T-helper 17 cell (primary cell): ENCODE measurements at places on chromosomes 2 and 18. TPM values are rescaled to one million over a fixed set of nuclear protein-coding genes. Genes with fewer than 3 reads are reported as not detected.

DNA sequence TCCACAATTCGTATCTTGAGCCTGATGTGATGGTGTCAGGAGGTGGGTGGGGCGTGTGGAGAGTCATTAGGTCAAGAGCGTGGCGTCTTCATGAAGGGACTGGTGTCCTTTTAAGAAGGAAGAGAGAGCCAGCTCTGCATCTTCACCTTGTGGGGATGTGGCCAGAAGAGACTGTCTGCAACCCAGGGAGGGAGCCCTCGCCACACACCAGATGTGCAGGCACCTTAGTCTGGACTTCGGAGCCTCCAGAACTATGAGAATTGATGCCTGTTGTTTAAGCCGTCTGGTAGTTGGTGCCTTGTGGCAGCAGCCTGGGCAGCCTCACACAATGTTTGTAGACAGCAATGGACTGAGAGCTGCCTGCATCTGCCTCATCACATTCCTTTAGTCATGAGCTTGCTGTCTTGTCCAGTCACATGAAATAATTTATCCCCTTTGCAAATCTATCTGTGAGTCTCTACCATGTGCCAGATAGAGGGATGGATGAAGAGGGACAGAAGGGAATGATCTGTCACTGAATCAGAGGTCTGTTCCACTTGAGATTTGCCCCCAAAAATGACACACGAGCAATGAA, 61.0 kb downstream of the MYT1L start:
- no peak for DNase-seq
- H3K27ac ChIP-seq: no peak overlapping the region
- no peaks in the 10 kb centered on the region for H3K4me1 ChIP-seq

GRCh38 chr2:178392215-178392614, 58.8 kb downstream of the PRKRA start:
- H3K4me1 ChIP-seq: peaks cover 6% of the 10 kb centered on the region
- DNase-seq: no peak
- no peak overlapping the region for H3K4me3 ChIP-seq
- no peak overlapping the region for H3K27ac ChIP-seq
- no peaks in the 10 kb centered on the region for H3K36me3 ChIP-seq

DNA sequence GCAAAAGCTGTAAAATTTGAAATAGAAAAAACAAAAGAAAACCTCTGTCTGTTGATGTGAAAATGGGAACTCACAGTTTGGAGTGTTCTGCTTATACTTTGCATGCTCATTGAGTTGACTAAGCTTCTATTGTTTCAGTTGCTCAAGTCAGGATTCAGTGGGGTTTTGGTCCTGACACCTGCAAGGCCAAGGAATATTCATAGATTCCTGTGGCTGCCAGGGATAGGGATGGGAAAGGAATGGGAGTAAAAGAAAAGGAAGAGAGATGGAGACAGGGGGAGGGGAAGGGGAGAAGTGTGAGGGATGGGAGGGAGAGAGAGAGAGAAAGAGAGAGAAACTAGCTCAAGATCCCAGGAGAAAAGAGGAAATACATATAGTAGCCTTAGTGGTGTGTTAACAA, 1.3 kb downstream of the CPS1 start:
- H3K4me3 ChIP-seq: no peak overlapping the region
- H3K27ac ChIP-seq: no peak overlapping the region
- H3K27me3 ChIP-seq: no peaks in the 10 kb centered on the region
- DNase-seq: no peak
- no peaks in the 10 kb centered on the region for H3K36me3 ChIP-seq

GRCh38 chr18:36714476-36714875, 114.3 kb downstream of the TPGS2 start:
- DNase-seq: no peak
- H3K4me1 ChIP-seq: no peaks in the 10 kb centered on the region
- H3K27ac ChIP-seq: no peak overlapping the region
- H3K27me3 ChIP-seq: peaks cover 21% of the 10 kb centered on the region
- H3K36me3 ChIP-seq: no peaks in the 10 kb centered on the region

KLHL30 gene
- not detected for total RNA-seq

DNA sequence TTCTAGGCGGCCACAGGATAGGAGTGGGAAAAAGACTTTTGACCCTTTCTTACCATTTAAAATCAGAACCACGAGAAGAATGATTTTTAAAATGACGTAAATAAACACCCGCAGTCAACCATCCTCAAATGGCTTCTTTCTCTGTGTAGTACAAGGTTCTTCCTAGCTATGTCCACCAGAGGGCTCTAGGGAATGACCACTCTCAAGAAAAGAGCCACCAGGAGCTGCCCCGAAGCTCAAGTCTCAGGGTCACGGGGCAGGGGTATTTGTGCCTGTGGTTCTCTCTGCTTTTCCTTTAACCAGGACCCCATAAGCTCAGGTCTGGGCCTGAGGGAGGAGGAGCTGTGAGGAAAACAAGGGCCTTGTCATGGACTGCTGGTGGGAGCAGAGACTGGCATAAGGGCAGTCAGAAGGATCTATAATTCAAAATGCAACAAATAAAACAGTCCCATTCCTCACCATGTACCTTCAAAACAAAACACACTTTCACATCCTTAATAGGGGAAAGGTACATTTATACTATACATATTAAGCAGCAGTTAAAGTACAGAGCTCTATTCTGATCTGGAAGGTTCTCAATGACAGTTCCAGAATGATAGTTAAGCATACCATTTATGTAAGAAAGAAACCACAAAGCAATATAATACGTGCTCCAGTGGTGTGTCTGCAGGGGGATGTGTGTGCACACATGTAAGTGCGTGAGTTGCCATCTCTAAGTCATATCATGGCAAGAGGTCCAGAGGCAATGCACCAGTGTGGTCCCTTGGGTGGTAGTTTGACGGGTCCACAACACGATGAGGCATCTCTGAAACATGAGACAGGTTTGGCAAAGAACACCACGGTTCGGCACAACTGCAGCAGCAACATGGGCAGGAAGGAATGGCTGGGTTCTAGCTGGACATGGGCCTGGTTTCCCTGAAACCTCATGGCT, 18.6 kb downstream of the LYPD1 start:
- H3K27me3 ChIP-seq: peaks cover 14% of the 10 kb centered on the region
- DNase-seq: no peak
- H3K27ac ChIP-seq: no peak overlapping the region

DLX1 gene
- total RNA-seq: not detected

- no peak for DNase-seq
- no peak overlapping the region for H3K4me3 ChIP-seq
- no peaks in the 10 kb centered on the region for H3K4me1 ChIP-seq
- H3K27ac ChIP-seq: no peak overlapping the region
- peaks cover 2% of the 10 kb centered on the region for H3K36me3 ChIP-seq
These were observed 202.9 kb downstream of the FBXO15 start for GRCh38 chr18:73944715-73945114.

FAM168B gene
- total RNA-seq: 71.2 TPM

ATP6V1C2 gene
- total RNA-seq: not detected

ADD2 gene
- 1.3 TPM for total RNA-seq

GDF7 gene
- total RNA-seq: 0.16 TPM

GRCh38 chr2:147171941-147172340, 672.9 kb upstream of the ACVR2A start:
- no peak for DNase-seq
- H3K4me1 ChIP-seq: peaks cover 6% of the 10 kb centered on the region
- no peak overlapping the region for H3K4me3 ChIP-seq
- H3K27me3 ChIP-seq: no peaks in the 10 kb centered on the region
- H3K27ac ChIP-seq: no peak overlapping the region

GRCh38 chr2:73859721-73860586, 31.2 kb downstream of the STAMBP start:
- H3K36me3 ChIP-seq: peaks cover 22% of the 10 kb centered on the region
- no peak for DNase-seq
- no peak overlapping the region for H3K4me3 ChIP-seq
- H3K4me1 ChIP-seq: no peaks in the 10 kb centered on the region

CCDC178 gene
- not detected for total RNA-seq

- peaks cover 3% of the 10 kb centered on the region for H3K36me3 ChIP-seq
- H3K4me1 ChIP-seq: peaks cover 8% of the 10 kb centered on the region
- H3K27me3 ChIP-seq: peaks cover 20% of the 10 kb centered on the region
- no peak for DNase-seq
- peak overlapping the region; percentile 88 for H3K4me3 ChIP-seq
These were observed 63.9 kb downstream of the NYAP2 start for GRCh38 chr2:225463449-225463848.

DNA sequence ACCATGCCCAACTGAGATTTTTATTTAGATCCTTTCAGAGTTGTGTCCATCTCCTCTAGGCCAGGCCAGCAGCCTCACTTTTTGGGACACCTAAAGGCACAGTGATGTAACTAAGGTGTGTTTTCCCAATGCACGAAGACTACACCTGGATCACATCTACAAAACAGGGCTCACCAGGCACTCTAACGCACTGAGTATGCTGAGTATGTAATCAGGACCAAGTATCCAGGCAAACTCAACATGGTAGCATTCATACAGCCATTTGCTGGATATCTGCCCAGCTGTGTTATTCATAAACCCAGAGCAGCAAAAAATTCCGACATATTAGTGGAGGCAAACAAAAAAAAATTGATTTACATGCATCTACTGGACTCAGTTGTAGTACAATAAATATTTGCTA, 33.8 kb downstream of the LPIN2 start:
- no peaks in the 10 kb centered on the region for H3K27me3 ChIP-seq
- H3K4me3 ChIP-seq: peak overlapping the region; percentile 93
- peaks cover 57% of the 10 kb centered on the region for H3K4me1 ChIP-seq
- DNase-seq: no peak

GRCh38 chr2:240685771-240686371, 3.2 kb upstream of the AQP12B start:
- H3K36me3 ChIP-seq: no peaks in the 10 kb centered on the region
- DNase-seq: no peak
- H3K4me3 ChIP-seq: no peak overlapping the region
- H3K27ac ChIP-seq: no peak overlapping the region

- H3K27me3 ChIP-seq: peaks cover 83% of the 10 kb centered on the region
- peaks cover 4% of the 10 kb centered on the region for H3K4me1 ChIP-seq
- H3K36me3 ChIP-seq: peaks cover 8% of the 10 kb centered on the region
- no peak overlapping the region for H3K4me3 ChIP-seq
- no peak for DNase-seq
These were observed 11.1 kb downstream of the ONECUT2 start for GRCh38 chr18:57446322-57446721.

DNA sequence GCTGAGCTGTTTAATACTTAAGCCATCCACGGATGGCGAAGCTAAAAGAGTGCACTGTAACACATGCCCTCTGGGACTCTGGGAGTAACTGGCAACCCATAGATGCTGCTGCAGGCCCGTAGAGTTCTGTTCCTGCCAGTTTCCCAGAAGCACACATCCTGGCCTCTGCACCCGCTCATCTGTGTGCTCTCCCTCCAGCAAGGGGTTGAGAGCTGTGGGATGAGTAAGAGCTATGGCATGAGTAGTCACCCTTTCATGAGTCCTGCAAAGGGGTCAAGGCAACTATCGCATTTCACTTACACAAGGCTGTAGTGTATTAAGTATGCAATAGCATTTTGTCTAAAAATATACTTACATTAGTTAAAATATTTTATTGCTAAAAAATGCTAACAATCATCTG, 1341.8 kb upstream of the NXPH2 start:
- no peaks in the 10 kb centered on the region for H3K27me3 ChIP-seq
- H3K27ac ChIP-seq: no peak overlapping the region
- no peak for DNase-seq
- no peaks in the 10 kb centered on the region for H3K4me1 ChIP-seq
- H3K4me3 ChIP-seq: no peak overlapping the region

EVA1A gene
- total RNA-seq: not detected

DNA sequence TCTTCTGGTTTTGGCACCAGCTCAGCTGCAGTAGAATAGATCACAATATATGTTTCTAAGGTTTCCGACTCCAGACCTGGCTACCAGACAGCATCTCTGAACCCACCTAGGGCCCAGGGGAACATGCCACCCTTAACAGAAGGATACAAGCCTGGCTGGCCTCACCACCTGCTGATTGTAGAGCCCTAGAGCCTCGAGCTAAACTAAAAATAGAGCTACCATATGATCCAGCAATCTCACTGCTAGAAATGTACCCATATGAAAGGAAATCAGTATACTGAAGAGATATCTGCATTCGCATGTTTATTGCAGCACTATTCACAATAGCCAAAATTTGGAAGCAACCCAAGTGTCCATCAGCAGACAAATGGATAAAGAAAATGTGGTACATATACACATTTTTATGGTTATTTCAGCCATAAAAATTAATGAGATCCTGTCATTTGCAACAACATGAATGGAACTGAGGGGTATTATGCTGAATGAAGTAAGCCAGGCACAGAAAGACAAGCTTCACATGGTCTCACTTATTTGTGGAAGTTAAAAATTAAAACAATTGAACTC, 242.4 kb upstream of the SLC39A10 start:
- no peaks in the 10 kb centered on the region for H3K4me1 ChIP-seq
- no peaks in the 10 kb centered on the region for H3K27me3 ChIP-seq
- peaks cover 2% of the 10 kb centered on the region for H3K36me3 ChIP-seq
- H3K27ac ChIP-seq: no peak overlapping the region
- no peak for DNase-seq

RSAD2 gene
- 4.1 TPM for total RNA-seq

STPG4 gene
- 0.21 TPM for total RNA-seq

LYG1 gene
- 1.8 TPM for total RNA-seq

- H3K4me1 ChIP-seq: no peaks in the 10 kb centered on the region
- H3K27me3 ChIP-seq: peaks cover 8% of the 10 kb centered on the region
- DNase-seq: no peak
- H3K36me3 ChIP-seq: no peaks in the 10 kb centered on the region
- no peak overlapping the region for H3K4me3 ChIP-seq
These were observed 316.9 kb upstream of the REV1 start for GRCh38 chr2:99806758-99807157.

- H3K27ac ChIP-seq: no peak overlapping the region
- DNase-seq: no peak
- H3K36me3 ChIP-seq: no peaks in the 10 kb centered on the region
- peaks cover 13% of the 10 kb centered on the region for H3K27me3 ChIP-seq
These were observed 124.1 kb downstream of the MMADHC start for GRCh38 chr2:149463328-149464002.

DNA sequence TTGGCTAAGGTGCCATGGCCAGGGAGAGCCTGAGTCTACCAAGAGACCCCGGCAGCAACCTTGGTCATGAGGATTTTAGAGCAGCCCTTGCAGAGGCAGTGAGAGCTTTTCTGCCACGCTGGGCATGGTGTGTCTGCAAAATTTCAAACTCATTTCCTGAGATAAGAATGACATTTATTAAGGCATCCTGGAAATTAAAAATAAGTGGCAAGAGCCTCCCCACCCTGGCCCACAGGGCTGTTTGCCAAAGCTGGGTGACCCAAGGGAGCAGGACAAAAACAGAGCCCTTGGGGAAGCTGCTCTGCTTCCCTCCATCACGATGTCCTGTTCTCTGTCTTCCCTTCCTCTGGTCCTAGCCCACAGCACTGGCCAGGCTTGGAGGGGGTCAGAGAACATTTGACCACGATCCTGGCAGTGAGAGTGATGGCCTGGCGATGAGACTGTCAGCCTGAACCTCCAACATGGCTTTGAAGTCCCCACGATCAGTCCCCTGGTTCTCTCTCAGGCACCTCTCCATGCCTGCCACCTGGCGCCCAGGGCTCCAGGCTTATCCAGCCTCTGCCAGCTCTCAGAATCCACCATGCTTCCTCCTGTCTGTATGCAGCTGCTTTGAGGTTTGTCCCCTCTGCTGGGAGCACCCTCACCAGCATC, 68.9 kb upstream of the RMDN2 start:
- H3K27ac ChIP-seq: no peak overlapping the region
- no peaks in the 10 kb centered on the region for H3K27me3 ChIP-seq
- DNase-seq: no peak
- H3K4me1 ChIP-seq: peaks cover 9% of the 10 kb centered on the region
- H3K36me3 ChIP-seq: peaks cover 3% of the 10 kb centered on the region
- H3K4me3 ChIP-seq: no peak overlapping the region

GRCh38 chr18:31677592-31677991, 6.8 kb downstream of the B4GALT6 start:
- DNase-seq: no peak
- no peaks in the 10 kb centered on the region for H3K4me1 ChIP-seq
- no peak overlapping the region for H3K4me3 ChIP-seq
- H3K27me3 ChIP-seq: peaks cover 36% of the 10 kb centered on the region
